ENCODE measurements at places on chromosomes 5 and 9. TPM values are rescaled to one million over a fixed set of nuclear protein-coding genes. Genes with fewer than 3 reads are reported as not detected.

SPINK4 gene
- total RNA-seq = not detected

OR2S2 gene
- total RNA-seq = not detected

MARCHF3 gene
- total RNA-seq = 0.73 TPM

WDR70 gene
- total RNA-seq = 39.1 TPM

HMGCR gene
- total RNA-seq = 99.8 TPM

RFESD gene
- total RNA-seq = 3.0 TPM

KIAA1958 gene
- total RNA-seq = 7.1 TPM

MAPKAP1 gene
- 53.2 TPM for total RNA-seq

KCNIP1 gene
- not detected for total RNA-seq

ARHGEF28 gene
- total RNA-seq = not detected

All from activated CD8-positive, alpha-beta memory T cell treated with anti-CD3 and anti-CD28 coated beads, Interleukin-2, amount 10 ng/mL, durations not matched to agents 7 days and 5 days (primary cell).